Stimulated activated naive CD8-positive, alpha-beta T cell treated with anti-CD3 and anti-CD28 coated beads, Interleukin-15, amount 100 ng/mL, for 72 hours (primary cell): ENCODE measurements at places on chromosomes 12 and 14.

- DNase-seq: no peak
Observed at GRCh38 chr14:71206766-71207371, 299.6 kb downstream of the PCNX1 start.

- DNase-seq: no peak
Observed at GRCh38 chr14:92473969-92474535, 39.5 kb upstream of the RIN3 start.

DNA sequence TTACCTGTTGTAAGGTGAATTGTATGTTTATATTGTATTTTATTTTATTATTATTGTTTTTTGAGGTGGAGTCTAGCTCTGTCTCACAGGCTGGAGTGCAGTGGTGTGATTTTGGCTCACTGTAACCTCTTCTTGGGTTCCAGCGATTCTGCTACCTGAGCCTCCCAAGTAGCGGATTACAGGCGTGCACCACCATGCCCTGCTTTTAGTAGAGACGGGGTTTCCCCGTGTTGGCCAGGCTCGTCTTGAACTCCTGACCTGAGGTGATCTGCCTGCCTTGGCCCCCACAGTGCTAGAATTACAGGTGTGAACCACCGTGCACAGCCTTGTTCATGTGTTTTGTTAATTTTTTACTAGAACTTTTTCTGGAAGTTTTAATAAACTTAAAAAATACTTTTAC is 3.8 kb downstream of the ATF7IP start:
- DNase-seq: no peak

- no peak for DNase-seq
Observed at GRCh38 chr14:76916040-76916715, 90.0 kb downstream of the LRRC74A start.

DNA sequence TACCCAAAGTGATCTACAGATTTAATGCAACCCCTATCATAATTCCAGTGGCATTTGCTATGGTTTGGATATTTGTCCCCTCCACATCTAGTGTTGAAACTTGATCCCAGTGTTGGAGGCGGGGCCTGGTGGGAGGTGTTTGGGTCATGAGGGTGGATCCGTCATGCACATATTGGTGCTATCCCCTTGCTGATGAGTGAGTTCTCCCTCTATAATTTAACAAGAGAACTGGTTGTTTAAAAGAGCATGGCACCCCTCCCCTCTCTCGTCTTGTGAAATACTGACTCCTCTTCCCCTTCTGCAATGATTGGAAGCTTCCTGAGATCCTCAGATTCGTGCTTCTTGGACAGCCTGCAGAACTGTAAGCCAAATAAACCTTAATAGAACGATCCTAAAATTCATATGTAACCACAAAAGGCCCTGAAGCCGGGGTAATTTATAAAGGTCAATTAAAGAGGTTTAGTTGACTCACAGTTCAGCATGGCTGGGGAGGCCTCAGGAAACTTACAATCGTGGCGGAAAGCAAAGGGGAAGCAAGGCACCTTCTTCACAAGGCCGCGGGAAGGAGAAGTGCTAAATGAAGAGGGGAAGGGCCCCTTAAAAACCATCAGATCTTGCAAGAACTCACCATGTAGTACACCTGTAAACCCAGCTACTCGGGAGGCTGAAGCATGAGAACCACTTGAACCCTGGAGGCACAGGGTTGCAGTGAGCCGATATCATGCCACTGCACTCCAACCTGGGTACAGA is 41.2 kb downstream of the SLC39A9 start:
- no peak for DNase-seq

DNA sequence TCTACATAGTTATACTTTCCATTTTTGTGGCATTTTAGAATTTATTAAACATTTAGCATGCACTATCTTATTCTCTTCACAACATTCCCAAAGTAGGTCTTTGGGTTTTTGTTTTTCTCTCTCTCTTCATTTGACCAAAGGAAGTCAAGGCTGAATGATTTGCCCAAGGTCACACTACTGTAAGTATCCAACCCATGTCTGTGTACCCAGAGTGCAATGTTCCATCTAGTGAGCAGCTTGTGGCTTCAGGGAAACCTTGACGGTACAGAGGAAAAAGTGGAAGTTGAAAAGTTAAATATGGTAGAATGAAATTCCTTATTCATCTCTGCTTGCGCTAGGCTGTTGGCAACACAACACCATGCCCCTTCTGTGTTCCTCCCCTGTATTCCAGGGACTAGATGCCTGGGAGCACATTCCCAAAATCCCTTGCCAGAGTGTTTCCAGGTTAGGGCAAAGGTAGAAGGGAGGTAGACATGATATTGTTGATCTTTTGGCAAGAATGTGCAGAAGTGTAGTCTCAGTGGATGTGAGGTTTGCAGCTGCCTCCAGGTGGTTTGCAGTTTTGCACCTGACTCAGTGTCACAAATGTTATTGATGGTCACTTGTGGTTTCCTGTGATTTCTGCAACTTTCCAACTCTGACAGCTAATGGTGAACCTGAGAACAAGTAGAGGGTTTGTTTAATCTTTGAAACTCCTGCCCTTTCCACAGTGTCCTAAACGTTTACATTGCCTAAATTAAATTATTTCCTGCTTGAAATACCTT is 196.7 kb downstream of the RMST start:
- DNase-seq: no peak

DNA sequence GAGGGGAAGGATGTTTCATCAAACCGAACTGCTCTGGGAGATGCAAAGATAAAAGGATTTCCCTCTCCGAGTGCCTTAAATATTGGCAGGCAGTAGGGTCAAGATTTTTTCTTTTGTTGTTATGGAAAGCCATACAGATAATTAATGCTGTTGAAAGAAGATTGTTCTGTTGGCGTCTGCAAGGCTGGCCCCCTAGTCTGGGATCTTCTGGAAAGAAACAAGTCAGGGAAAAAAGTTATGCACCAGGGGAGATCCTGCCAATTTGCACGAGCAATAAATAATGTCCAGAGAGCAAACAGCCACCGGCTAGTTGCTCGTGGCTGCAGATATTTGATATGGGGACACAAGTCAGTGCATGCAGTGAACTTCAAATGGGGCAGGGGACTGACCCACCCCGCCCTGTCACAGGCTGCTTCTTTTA is 202.1 kb upstream of the MYL2 start:
- no peak for DNase-seq

- DNase-seq: no peak
Observed at GRCh38 chr14:92135269-92135668, 13.5 kb downstream of the CPSF2 start.

- DNase-seq: no peak
Observed at GRCh38 chr14:88188745-88189416, 134.2 kb downstream of the KCNK10 start.

GRCh38 chr12:3717283-3717898 is 35.5 kb downstream of the CRACR2A start:
- DNase-seq: no peak

GRCh38 chr12:106766393-106766826 is 8.1 kb upstream of the RIC8B start:
- no peak for DNase-seq

DNA sequence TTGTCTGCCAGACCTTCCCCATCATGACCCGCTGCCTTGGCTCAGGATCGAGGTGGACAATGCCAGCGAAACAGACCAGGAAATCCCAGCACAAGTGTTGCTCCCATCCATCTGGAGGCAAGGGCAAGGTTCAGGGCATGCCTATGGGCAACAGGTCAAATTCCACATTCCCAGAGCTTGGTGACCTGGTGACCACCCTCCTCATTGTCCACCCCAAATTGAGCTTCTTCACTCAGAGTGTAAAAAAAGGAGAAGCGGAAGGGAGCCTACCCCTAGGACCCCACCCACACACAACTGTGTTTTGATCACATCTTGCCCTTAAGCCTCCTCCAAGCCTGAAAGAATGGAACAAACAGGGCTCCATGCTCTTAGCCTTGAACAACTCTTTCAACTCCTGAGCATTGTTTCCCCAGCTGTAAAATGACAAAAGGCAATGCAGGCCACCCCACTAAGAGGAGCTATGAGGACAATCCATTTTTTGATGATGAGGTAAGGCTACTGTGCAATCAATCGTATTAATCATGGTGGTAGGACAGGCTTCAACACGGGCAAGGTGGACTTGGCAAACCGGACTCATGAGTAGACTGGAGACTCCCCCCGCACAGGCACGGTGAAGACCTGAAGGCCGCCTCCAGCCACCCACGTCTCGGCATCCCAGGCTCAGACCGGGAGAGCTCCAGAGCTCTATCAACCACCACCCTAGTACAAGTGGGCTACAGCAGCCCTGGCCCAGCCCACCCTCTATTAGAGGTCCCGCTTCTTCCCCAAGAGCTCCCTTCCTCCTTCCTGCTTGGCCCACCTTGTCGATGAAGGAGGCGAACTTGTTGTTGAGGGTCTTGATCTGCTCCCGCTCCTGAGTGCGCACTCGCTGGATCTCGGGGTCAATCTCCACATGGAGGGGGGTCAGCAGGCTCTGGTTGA is 866 bp downstream of the KRT79 start:
- no peak for DNase-seq

DNA sequence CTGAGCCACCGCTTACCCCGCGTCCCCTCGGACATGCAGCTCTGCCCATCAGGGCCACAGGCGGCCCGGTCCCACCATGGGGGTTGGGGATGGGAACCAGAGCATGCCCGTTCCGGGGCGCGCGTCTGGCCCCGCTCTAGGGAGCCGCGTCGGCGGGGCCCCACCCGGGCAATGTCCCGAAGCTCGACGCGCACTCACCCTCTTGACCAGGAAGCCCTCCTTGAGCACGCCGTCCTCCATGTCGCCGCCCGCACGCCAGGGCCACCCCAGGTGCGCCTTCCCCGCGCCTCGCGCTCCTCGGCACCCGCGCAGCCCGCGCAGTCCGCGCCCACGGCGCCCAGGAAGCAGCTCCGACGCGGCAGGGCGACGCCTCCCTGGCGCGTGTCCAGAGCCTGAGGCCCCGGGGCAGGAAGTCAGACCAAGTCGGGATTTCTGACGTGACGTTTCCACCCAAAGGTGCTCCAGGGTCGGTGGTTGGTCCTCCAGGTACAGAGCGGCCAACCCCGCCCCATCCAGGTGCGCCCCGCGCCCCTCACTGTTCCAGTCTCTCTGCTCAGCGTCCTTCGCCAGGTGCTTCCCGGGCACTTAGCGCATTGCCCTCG is at the start of gene PLEK2:
TSS of gene PLEK2 (minus strand) at position 346 of the 602 bp plus-strand sequence. CDS start at position 240, 106 bp downstream.
- DNase-seq: peak; percentile 36

GRCh38 chr12:115898670-115899069 is 378.8 kb downstream of the MED13L start:
- no peak for DNase-seq

GRCh38 chr12:38544330-38545066 is 227.9 kb downstream of the ALG10B start:
- no peak for DNase-seq

DNA sequence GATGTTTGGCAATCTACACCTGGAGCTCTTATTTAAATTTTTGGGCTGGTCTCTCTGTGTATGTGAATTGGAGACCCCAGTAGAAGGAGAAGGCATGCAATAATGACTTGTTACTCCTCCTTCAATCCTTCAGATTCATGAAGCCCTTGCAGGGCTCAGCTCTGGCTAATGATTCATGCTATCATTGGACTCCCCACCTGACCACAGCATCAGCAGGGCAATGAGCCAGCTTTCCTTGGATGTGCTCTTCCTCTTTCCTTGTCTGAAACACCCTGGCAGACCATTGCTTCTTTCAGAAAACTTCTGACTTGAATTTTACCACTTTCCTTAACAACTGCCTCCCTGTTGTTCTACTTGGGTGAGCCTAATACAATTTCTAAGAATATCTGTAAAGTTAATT is 1019.2 kb downstream of the AACS start:
- no peak for DNase-seq

DNA sequence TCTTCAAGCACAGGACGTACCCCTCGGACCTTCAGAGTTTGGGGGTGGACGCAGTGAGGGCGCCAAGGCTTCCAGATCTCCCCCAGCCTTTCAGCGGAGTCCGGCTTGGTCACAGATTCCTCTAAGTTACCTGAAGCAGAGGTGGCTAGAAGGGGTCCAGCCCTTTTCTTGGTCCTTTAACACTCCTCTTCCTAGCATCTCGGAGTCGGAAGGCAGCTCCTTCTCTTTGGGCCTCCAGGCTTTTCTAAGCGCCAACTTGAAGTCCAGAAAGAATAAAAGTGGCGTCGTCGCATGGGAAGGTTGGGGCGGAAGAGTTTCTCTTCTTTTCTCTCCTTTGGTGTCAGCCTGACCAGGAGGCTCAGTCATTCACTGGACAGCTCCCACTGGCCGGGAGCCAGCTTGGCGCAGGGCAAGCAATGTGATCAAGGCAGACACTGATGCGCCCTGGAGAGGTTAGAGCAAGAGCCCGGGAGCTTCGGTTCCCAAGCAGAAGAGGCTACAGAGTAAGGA is 9.6 kb downstream of the OR6S1 start:
- no peak for DNase-seq

- DNase-seq: no peak
Observed at GRCh38 chr12:105466901-105467598, 136.6 kb downstream of the C12orf75 start.

DNA sequence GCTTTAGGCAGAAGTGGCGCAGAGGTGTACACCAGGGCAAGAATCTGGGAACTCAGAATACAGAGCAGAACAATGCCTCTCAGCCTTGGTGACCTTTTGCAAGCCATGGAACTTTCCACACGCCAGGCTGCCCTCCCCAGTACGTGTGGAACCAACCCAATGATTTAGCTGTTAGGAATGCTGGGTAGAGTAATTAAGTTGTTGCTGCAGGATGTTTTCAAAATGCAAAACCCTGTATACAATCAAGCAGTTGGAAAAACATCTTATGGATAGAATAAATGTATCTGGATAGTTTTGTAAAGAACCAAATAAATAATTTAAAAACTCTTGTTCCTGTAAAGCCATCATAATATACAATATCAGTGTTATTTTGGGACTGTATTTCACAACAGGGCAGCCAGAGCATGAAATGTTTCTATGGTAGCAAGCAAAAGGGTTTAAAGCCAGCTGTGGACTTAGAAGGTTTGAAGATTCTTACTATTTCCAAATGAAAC is 19.4 kb downstream of the PPP1R36 start:
- no peak for DNase-seq

DNA sequence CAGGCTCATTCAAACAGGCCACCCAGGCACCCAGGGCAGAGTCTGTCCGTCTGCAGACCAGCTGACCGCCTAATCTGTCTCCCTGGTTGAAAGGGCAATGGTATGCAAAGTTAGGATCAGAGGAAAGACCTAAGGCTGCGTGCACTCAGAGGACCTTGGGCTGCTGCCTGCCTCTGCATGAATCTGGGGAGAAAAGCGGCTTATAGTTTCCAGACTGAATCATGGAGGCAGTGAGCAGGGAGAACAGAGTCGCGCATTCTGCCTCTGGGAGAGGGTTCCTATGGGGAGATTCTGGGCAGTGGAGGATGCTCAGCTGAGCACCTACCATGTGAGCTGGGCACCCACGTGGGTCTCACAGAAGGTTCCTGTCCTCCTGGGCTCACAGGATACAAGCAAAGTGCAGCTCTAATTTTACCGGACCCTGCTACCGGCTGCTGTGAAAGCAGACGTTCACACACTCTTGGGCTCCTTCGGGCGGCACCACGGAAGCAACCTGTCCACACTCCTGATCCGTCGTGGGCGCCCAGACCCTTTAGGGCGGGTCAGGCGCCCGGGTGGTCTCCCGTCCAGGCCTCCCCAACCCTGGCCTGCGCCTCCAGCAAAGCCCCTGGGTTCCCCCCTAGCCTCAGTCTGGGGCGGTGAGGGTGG is 772 bp downstream of the SCARB1 start:
- DNase-seq: peak; percentile 15
